NCI-H1694 (cell line): ENCODE measurements at places on chromosomes 3 and 15.

GRCh38 chr3:10430805-10431204 is 74.6 kb downstream of the ATP2B2 start:
- DNase-seq, result no peak

DNA sequence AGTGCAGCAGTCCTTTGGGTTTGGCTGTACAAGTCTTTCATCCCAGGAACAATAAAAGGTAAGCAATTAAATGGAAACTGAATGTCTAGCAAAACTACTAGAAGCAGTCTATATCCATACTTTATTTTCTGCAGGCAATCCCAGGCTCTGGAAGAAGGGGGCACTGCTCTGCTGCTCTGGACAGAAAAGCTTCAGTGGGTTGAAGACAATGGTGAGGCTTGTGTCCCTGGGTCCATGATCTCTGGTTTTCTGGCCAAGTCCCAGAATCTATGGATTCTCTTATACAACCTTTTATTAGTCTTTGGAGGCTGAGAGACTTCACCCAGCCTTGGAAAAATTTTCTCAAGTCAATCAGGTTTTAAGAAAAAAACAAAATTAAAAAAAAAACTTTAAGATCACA is 35.6 kb downstream of the SCAP start:
- no peak for DNase-seq

DNA sequence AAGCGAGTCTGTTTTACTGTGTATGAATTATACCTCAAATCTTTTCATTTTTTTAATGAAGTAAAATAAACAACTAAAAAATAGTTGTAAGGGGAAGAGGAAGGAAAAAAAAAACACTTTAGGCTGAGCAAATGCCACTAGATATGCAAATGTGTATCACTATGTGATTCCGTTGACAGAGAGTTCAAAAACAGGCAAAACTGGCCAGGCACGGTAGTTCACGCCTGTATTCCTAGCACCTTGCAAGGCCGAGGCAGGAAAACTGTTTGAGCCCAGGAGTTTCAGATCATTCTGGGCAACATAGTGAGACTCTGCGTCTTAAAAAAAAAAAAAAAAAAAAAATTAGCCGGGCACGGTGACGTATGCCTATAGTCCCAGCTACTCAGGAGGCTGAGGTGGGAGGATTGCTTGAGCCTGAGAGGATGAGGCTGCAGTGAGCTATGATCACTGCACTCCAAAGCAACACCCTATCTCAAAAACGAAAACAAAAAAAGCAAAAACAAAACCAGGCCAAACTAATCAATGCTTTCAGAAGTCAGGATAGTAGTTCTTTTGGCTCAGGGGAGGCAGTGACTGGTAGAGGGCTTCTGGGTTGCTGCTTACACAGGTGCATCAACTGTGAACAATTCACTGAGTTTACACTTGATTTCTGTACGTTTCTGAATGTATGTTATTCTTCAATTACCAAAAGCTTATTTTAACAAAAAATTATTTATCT is 7.4 kb downstream of the PRC1 start:
- DNase-seq, result no peak

GRCh38 chr3:152519376-152519775 is 250.6 kb downstream of the MBNL1 start:
- no peak for DNase-seq

DNA sequence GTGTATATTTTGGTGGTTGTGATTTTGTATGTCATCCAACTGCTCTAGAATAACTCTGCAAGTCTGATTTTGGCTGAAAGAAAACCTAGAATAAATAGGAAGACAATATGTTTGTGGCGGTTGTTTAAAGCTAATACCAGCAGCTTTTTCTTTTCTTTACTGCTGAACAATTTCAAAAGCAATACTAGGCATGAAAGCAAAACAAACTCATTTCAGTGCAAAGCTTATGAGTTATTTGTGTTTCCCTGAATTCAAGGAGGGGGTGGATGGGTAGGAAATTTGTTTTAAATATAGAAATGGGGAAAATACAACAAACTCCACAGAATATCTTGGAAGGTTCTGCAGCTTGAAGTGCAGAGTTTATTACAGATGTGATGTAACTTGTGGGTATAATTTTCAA is 1041.9 kb upstream of the NR2F2 start:
- DNase-seq, result no peak

DNA sequence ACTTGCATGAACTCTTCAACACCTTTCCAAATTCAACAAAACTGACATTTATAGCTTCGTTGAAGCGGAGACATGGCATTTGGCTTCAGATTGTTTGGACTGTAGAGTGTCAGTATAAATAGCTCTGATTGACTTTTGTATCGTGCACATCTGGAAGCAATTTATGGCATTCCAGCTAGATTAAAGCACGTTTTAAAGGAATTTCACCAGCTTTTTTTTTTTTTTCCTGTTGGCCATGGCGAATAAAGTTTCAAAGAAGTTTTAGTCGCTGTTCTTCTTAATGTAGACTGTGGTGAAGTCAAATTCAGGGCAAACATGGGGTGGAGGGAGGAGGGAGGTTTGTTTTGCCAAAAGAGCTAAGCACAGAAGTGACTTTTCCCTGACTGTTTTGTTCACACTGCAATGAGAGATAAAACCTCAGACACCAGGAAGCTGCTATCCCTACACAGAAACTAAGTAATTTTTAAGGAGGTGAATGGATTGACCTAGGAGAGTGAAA is 391.0 kb upstream of the RARB start:
- DNase-seq, result no peak

DNA sequence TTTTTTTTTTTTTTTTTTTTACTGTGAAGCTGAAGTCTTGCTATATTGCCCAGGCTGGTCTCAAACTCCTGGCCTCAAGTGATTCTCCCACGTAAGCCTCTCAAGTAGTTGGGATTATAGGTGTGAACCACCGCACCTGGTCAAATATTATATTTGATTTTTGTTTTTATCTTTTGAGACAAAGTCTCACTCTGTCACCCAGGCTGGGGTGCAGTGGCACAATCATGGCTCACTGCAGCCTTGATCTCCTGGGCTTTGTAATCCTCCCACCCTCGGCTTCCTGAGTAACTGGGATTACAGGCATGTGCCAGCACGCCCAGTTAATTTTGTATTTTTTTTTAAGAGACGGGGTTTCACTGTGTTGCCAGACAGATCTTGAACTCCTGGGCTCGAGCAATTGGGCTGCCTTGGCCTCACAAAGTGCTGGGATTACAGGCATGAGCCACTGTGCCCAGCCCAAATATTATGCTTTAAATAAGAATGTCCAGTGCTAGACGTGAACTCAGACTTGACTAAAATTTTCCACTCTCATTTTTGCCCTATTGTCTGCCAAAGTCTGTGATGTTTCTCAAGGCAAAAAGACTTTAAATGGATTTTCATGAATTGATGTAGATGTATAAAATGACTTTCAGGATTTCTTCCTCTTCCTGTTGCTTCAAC is 33.4 kb upstream of the CRBN start:
- no peak for DNase-seq

DNA sequence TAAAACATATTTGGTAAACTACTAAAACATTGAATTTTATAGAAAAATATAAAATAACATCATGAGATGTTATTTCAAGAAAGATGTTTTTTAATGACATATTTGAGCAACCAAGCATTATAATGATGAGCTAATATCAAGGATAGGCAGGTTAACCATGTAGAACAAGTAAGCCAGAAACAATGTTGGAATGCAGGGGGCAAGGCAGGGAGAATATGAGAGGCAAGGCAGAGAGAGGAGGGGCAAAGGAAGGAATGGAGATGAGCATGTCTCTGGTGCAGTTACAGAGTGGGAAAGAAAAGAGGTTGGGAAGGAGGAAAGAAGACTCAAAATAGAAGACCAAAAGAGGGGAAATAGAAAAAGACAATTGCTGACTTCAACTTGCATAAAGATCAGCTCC is 390.4 kb downstream of the MCTP2 start:
- DNase-seq, result no peak

DNA sequence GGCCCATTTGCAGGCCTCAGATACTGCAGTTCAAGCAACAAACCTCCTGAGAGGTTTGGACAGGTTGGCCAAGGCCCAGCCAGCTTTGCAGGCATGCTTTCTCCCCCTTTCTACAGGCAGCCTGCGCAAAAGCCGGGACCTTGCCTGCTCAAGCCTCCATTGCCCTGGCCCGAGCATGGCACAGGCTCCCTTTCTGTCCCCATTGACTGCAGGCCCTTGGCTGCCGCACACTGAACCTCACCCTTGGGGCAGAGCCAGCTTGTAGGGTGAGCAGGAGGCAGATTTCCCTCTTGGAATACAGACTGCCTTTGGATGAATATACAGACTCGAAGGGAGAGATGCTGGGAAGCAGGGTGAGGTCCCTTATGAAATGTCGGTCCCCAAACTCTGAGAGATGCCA is 461.7 kb upstream of the PROK2 start:
- DNase-seq, result no peak

DNA sequence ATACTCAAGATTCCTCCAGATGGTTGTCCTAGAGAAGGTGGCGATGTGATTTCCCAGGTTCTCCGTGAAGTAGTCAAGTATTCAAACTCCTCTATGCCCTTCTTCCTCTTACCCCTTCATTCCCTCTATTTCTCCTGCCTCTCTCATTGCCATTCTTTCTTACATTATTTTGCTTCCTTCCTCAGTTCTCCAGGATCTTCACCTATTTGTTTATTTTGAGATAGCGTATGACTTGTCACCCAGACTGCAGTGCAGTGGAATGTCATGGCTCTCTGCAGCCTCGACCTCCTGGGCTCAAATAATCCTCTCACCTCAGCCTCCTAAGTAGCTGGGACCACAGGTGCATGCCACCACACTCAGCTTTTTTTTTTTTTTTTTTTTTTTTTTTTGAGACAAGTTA is 1.8 kb upstream of the ITPKA start:
- DNase-seq, result no peak

DNA sequence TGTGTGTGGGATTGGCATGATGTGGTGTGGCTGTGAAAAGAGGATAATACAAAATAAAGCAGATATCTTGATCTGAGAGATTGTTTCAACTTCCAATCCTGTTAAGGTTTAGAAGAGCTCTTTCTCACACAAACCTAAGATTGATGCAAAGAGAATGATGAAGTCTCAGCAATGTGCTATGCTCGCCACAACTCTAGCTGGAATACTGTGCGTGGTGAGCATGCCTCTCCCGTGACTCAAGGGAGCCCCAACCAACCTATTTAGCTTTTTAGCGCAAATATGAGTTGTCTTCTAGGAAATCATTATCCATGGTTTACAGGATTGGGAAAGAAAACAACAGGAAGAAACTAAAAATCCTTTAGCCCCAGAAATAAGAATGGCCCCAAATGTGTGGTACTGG is 28.5 kb downstream of the BTLA start:
- DNase-seq, result no peak

GRCh38 chr15:83310521-83311456 is 26.3 kb upstream of the BNC1 start:
- DNase-seq, result no peak

- DNase-seq, result no peak
These were observed 260.3 kb downstream of the FEZF2 start for GRCh38 chr3:62113092-62113491.

- no peak for DNase-seq
These were observed 32.3 kb upstream of the TRPC1 start for GRCh38 chr3:142691527-142691926.

GRCh38 chr15:48536681-48537091 is 108.8 kb downstream of the FBN1 start:
- DNase-seq, result no peak

GRCh38 chr3:182618085-182618732 is 175.1 kb upstream of the ATP11B start:
- DNase-seq, result peak; percentile 26

- no peak for DNase-seq
These were observed 29.5 kb downstream of the GLB1 start for GRCh38 chr3:33067484-33067883.

- DNase-seq, result no peak
These were observed 246.8 kb upstream of the STT3B start for GRCh38 chr3:31285833-31286486.

DNA sequence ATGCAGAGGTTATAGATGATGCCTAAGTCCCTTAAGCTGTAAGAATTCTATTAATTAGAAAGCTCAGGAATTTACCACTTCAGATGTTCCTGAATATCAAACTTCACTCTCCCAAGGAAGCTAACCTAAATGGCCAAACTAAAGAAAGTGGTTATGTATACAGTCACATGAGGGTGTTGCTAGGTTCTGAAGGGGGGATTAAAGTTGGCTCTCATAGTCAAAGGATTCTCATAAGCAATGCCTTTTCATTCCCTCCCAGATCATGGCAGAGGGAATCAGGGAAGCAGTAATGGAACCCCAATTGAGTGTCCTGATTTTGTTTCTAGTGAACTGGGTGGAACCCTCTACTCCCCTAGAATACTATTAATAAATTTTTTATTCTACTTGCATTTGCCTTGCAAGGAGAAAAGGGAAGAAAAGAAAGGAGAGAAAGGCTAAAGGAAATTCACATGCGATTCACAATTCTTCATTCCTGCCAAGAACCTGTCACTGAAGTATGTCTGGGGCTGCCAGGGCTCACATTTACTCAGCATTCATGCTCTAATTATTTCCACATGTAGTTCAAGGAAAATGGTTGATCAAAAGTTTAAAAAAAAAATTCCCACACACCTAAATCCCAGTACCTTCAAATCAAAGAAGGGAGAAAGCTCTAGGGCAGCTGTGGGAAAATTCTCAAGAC is 25.1 kb downstream of the FSTL1 start:
- DNase-seq, result no peak

DNA sequence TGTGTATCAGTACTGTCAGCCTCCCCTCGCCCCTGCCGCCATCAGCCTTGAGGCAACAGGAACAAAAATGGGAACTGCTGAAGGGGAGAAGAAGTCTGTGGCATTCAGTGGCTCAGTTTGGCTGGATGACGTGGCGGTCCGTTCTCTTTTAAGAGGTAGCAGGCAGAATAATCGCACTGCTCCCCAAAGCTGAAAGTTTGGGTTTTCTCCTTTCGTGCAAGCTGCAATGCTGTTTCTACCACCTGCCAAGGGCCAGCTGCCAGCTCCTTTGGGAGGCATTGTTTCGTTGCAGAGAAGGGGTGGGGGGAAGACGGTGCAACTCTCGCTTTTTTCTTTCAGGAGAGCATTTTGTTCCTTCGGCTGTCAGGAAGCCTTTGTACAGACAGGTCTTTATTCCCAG is 369.6 kb upstream of the RORA start:
- DNase-seq, result no peak

GRCh38 chr15:73046073-73046472 is 6.2 kb upstream of the NEO1 start:
- DNase-seq, result no peak

DNA sequence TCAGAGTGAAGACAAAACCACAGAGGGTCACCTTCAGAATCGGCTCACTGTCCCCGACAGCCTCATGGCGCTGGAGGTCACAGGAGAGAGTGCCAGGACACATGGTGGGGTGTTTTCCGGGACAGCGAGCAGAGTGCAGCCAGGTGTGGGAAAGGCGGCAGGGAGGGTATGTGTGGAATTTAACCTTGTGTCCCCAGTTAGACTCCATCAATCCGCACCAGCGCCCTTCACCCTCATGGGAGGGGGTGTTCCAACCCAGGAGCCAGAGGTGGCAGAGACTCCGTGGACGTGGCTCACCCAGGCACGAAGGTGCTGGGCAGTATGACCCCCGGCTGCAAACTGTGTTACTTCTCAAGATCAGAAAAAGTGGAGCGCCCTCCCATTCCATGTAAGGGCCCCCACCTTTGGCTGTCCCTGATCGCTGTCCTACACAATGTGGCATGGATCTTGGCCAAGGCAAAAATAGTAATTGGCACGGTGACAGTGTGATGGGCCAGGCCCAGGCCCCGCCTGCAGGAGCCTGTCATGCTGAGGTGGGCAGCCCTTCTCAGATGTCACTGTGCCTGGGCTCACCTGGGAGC is 190.3 kb downstream of the XXYLT1 start:
- DNase-seq, result no peak

- DNase-seq, result peak; percentile 26
These were observed 41.6 kb downstream of the KLHL18 start for GRCh38 chr3:47324278-47324865.
